ENCODE measurements at places on chromosomes 7 and 10. TPM values are rescaled to one million over a fixed set of nuclear protein-coding genes. Genes with fewer than 3 reads are reported as not detected.
A peak's percentile ranks its signal among the peaks of the same experiment; 100 is the strongest.

- peak; percentile 66 for DNase-seq
These were observed 183.0 kb upstream of the CTBP2 start for GRCh38 chr10:125343118-125343925.

GRCh38 chr10:31549896-31550295 lies 230.9 kb downstream of the ZEB1 start:
- DNase-seq: no peak

Gene ADARB2
- not detected for total RNA-seq

Gene LLCFC1
- not detected for total RNA-seq

GRCh38 chr7:134420424-134421125 lies 38.3 kb downstream of the AKR1B1 start:
- DNase-seq: peak; percentile 81

GRCh38 chr10:22656036-22656435 lies 58.3 kb downstream of the PIP4K2A start:
- DNase-seq: no peak

DNA sequence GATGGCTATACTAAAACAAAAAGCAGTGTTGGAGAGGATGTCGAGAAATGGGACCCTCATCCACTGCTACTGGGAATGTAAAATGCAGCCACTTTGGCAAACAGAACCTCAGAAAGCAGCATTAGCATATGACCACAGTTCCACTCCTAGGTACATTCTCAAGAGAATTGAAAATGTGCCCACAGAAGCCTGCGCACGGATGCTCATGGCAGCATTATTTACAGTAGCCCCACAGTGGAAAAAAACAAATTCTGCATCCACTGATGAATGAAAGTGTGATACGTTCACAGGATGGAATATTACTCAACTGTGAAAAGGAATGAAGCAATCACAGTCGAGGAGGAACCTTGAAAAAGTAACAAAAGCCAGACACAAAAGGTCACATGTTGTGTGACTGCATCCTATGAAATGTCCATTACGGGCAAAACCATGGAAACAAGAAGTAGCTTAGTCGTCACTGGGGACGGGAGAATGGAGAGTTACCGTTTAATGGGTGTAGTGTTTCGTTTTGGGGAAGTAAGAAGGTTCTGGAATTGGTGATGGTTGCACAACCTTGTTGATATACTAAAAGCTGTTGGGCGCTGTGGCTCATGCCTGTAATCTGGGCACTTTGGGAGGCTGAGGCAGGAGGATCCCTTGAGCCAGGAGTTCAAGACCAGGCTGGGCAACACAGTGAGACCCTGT lies 2.5 kb upstream of the UPK3B start:
- no peak for DNase-seq

Gene STRA8
- total RNA-seq: not detected

- DNase-seq: no peak
These were observed 78.0 kb upstream of the ADRB1 start for GRCh38 chr10:113965683-113966082.

Measured in dermis blood vessel endothelial cell (primary cell).